Activated naive CD4-positive, alpha-beta T cell treated with anti-CD3 and anti-CD28 coated beads for 36 hours (primary cell): ENCODE measurements at places on chromosomes 4 and X. TPM values are rescaled to one million over a fixed set of nuclear protein-coding genes. Genes with fewer than 3 reads are reported as not detected.

DNA sequence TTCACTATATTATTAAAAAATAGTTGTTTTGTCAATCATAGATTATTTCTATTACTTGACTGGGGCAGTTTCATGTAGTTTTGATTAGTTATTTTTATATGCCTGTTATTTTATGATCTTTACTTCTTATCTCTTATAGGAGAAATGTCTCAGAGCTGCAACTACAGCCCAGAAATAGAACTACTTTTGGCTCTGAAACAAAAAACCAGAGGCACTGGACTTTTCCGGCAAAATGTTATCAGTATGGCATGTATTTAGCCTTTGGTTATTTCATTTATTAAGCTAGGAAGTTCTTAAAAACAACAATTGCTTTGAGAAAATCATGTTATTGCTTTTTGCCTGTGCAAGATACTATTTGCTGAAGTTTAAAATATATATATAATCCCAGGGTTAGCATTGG lies 566.5 kb downstream of the ANKRD50 start:
- DNase-seq: no peak

- DNase-seq: no peak
These were observed 93.6 kb upstream of the SMAD1 start for GRCh38 chr4:145388043-145388442.

GRCh38 chr4:125368146-125368545 lies 53.4 kb downstream of the FAT4 start:
- DNase-seq: no peak

The FGFRL1 gene
- 7.6 TPM for total RNA-seq

DNA sequence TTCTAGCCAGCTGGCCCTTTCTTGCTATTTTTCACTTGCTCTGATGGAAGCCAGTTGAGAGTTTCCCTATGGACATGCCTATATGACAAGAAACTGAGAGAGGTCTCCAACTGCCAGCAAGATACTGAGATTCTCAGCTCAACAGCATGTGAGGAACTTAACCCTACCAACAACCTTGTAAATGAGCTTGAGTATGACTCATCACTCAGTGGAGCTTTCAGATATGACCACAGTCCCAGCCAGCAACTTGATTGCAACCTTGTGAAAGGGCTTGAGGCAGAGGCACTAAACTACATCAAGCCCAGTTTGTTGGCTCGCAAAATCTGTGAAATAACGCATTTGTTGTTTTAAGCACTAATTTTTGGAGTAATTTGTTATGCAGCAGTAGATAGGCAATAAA lies 175.8 kb downstream of the COMMD8 start:
- DNase-seq: no peak
